ENCODE measurements at places on chromosomes 4 and X.

DNA sequence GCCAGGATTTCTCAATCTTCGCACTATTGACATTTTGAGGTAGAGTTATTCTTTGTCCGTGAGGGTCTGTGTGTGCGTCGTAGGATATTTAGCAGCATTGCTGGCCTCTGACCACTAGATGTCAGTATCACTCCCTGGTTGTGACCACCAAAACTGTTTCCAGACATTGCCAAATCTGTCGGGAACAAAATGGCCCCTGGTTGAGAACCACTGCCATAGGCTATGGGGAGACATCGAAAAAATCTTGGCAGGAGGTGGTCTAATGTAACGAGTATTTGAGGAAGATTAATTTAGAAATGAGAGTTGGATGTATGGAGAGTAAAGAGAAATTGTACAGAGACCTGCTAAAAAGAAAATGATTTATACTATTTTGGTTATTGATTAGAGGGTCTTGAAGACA lies 108.4 kb downstream of the DOCK11 start:
- DNase-seq, result no peak

GRCh38 chr4:54359919-54360650 lies 131.0 kb downstream of the PDGFRA start:
- DNase-seq, result no peak

- no peak for DNase-seq
Measured at GRCh38 chr4:19195696-19196095, 1056.0 kb upstream of the SLIT2 start.

GRCh38 chr4:106284227-106284626 lies 31.8 kb downstream of the TBCK start:
- DNase-seq, result no peak

DNA sequence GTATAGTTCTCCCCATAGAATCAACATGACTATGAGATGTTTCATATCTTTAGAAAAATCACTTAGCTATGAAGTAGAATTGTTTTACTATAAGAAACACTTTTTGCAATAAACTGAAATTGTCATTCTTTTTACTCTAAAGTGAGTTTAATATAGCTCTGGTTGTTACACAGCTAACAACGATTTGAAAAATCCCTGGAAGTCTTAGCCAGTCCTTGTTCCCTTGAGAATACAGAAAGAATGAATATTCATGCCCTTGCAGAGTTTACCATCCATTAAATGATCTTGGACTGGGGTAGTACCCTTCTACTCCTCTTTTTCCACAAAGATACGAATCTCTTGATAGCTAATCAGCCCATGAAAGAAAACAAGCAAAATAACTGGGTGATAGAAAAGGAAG lies 141.8 kb downstream of the JADE1 start:
- no peak for DNase-seq

- DNase-seq, result no peak
Measured at GRCh38 chr4:124191329-124191728, 521.2 kb downstream of the ANKRD50 start.

GRCh38 chr4:22299678-22300077 lies 216.2 kb downstream of the ADGRA3 start:
- DNase-seq, result no peak

GRCh38 chr4:10666616-10667015 lies 18.0 kb downstream of the CLNK start:
- no peak for DNase-seq

DNA sequence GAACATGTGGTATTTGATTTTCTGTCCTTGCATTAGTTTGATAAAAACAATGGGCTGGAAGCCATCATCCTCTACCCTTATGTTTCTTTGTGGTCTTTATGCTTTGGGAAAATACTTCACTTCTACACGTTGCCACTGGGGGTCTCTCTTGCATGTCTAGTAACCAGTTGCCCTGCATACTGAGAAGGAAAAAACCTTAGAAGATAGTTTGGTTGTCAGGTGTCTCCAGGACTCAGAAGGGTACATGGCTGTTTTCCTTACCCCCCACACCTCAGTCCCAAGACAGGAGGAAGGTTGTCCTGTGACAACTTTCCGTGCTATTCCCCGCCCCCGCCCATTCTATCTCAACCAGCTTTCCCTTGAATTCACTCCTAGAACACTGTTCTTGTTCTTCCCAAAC lies 62.1 kb upstream of the LANCL3 start:
- no peak for DNase-seq

DNA sequence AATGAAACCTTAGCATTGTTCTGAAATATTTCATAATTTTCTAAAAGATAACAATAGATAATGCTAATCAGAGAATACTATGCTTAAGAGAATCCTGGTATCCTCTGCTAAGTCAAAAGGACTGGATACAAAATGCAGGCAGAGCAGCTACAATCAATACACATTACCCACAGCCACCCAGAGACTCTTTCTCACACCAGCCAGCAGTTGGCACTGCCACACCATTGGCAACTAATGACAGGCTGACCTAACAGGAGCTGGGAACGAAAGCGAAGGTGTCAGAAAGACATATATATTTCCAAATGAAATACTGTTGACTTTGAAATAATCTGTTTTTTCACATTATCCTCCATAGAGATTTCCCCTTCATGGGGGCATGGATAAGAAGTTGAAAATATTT lies 122.6 kb upstream of the PLAC1 start:
- DNase-seq, result no peak

DNA sequence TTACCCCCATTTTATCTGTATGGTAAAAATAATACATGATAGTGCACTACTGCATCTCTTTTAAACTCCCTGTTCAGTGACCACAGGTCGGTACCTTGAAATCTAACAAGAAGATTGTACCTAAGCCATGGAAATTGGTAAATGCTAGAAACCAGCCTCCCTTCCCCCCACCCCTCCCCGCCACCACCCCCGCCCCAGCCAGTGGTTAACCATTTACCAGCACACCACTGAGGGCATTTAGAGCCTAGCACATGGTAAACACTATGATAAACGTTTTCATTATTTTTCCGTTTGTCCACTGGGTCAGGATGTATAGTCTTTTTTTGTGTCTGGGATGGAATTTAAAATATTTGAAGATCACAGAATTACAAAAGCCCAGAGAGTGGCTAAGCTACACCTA lies 703 bp upstream of the FTSJ1 start:
- no peak for DNase-seq

- DNase-seq, result no peak
Measured at GRCh38 chr4:103074744-103075434, 1.7 kb downstream of the SLC9B2 start.

DNA sequence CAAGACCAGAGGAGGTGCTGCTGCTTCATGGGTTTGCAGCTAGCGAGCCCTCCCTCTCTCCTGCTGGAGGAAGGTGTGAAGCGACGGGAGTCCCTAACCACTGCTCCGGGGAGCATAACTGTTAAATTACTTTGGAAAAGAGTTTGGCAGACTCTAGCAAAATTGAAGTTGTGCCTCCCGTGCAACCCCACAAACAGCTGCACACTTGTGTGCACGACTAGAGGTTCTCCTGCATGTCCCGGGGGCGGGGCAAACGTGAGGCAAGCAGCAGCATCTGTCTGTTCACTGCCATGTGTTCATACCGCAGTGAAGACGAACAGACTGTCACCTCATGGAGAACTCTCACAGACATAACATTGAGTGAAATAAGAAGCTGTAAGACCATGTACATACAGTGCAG lies 34.5 kb downstream of the TNIP2 start:
- DNase-seq, result no peak
